ENCODE measurements at places on chromosomes 4 and X.

DNA sequence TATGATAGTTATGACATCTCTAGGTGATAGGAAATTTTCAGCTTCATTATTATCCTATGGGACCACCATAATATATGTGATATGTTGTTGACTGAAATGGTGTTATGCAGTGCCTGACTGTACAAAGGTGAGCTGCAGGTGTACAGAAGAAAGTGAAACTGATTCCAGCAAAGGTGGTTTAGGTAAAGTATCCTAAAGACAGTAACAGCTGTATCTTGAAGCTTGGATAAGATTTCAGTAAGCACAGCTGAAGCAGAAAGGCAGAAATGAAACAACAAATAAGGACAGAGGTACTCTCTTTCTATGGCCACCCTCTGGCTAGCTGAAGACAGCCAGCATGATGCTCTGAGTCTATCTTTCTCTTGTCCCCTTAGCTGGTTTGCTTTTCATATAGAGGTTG lies 30.0 kb upstream of the PGK1 start:
- no peak for DNase-seq

DNA sequence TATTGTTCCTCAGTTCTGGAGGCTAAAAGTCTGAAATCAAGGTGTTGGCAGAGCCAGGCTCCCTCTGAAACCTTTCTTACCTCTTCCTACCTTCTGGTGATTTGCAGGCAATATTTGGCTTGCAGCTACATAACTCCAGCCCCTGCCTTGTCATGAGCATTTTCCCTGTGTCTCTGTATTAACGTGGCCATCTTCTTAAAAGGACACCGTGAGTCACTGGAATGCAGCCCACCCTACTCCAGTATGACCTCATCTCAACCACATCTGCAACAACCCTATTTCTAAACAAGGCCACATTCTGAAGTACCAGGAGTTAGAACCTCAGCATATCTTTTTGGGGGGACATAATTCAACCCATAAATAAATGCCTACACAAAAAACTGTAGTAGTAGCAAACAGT lies 40.7 kb downstream of the FANCB start:
- DNase-seq: peak; percentile 59

DNA sequence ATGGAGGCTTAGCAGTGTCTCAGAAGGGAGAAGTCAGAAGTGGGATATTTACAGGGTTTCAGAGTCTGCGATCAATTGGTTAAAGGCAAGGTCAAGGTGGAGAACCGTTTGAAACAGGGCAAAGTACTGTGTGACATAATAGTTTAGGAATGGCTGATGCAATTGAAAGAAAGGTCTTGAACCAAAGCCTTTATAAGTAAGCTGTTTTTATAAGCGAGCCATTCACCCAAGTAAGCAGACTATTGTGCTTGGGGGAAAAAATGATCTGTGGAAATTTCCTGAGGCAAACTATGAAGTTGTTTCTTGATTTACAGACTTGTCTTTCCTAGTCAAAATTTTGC lies 327.3 kb downstream of the CAMK2D start:
- peak; percentile 76 for DNase-seq

DNA sequence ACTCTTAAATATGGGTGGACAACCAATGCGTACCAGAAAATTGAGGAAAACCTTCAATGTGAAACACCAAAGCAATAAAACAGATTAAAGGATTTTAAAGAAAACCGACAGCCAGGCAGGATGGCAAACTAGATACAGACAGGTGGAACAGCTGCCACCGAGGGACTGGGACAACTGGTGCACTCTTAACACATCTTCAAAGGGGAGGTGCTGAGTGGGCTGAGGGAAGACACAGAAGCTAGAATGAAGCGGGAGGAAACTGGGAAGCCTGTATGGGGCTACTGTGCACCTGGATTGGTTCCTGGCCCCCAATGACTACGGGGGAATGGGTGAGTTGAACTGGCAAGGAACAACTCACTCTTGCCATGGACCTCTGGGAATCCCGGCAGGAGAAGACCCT lies 20.7 kb downstream of the ZNF280C start:
- no peak for DNase-seq

DNA sequence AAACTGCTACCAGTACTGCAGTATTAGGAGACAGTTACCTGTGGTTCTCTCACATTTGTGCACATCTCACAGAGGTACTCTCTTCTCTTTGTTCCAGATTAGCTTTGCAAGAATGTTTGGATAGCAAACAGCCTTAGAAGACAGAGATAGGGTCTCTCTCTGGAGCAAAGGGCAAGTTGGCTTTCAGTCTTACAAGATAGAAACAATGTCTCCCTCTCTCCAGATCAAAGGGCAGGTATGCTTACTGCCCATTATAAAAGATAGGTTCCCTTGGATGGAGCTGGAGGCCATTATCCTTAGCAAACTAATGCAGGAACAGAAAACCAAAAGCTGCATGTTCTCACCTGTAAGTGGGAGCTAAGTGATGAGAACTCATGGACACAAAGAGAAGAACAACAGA lies 50.2 kb upstream of the KIT start:
- no peak for DNase-seq

GRCh38 chrX:118484216-118484903 lies 11.3 kb upstream of the DOCK11 start:
- no peak for DNase-seq

DNA sequence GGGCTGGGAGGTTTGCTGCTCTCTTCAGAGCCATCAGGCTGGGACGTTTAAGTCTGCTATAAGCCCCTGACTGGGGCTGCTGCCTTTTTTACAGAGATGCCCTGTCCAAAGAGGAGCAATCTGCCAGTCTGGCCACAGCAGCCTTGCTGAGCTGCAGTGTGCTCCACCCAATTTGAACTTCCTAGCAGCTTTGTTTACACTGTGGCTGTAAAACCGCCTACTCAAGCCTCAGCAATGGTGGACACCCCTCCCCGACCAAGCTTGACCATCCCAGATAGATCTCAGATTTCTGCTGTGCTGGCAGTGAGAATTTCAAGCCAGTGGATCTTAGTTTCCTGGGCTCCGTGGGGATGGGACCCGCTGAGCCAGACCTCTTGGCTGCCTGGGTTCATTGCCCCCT lies 40.7 kb downstream of the SPATA18 start:
- peak; percentile 29 for DNase-seq

DNA sequence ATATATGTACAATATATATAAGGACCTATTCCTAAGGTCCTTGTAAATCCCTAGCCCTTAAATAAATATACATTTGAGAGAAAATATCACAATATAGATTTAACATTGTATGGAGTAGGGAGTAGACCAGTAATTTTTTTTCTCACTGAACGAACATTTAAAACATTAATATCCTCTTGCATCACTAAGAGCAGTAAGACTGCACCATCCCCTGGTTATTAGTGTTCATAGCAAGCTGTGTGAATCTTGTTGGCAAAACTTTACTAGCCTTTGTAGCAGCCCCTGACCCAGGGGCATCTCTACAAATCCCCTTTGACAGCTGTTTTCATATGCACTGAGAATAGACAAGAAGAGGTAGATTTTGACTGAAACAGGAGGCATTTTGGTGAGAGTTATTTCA lies 146.5 kb downstream of the IL1RAPL2 start:
- DNase-seq: no peak

DNA sequence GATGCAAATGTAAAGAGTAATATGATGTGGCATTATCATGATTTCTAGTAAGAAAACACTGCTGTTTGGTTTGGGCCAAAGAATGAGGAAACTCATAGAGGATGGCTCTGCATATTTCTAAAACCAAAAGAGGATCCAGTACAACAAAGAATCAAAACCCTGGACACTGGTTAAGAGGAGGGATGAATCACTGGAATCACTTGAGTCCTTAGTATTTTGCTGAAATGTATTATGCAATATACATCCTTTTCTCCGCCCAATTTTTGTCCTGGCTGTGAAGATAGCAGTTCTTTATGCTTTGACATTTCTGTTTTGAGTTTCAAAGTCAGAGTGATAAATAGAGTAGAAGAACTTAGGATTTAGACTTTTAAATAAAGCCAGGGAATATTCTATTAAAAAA lies 345.9 kb downstream of the PACRGL start:
- DNase-seq: peak; percentile 3

DNA sequence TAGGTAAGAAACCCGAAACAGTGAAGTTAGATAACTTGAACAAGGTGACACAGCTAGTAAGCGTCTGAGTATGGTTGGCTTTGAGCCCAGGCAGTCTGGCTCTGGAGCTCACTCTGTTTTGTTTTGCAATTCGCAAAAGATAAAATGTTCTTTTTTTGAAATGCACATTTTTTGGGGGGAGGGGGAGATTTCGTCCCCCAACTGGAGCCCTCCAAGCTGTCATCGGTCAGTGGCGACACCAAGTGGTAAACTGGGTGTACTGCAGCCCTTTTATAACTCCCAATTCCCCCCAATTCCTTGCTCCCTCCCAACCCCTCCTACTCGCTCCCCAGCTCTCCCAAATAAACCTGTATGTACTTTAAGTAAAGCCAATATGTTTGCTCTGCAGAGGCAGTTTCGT lies 2.8 kb upstream of the CLCN5 start:
- DNase-seq: peak; percentile 28

GRCh38 chr4:8762951-8763735 lies 108.5 kb downstream of the HMX1 start:
- no peak for DNase-seq

DNA sequence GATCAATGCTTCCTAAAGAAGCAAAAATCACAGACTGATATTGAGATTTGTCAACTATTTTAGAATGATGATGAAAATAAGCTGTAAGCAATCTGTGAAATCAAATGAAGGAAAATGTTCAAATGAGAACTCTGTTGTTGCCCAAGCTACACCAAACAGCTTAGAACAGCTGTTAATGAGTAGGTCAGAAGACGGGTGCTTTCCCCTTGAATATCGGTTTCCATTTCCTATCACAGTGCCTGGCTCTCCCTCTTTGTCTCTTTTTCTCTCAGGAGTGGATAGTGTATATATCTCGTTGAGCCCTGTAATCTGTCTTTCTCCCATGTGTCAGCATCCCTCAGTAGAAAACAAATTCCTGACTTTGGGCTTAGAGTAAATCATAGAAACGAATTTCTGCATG lies 1592.9 kb upstream of the TENM3 start:
- no peak for DNase-seq

DNA sequence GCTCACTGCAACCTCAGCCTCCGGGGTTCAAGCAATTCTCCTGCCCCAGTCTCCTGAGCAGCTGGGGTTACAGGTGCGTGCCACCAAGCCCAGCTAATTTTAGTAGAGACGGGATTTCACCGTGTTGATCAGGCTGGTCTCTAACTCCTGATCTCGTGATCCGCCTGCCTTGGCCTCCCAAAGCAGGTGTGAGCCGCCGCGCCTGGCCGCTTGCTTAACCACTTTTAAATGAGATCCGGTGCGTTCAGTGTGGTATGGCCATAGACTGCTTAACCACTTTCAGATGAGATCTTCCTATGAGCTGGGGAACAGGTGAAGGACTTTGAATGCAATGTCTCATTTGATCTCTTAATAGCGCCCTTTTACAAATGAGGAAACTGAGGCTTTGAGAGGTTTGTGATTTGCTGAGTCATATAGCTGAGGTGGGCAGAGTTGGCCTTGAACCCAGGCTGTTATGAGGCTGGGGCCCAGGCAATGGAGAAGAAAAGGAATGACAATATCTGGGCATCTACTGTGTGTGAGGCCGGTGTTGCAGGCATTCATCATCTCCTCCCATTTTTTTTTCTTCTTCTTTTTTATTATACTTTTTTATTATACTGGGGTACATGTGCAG lies 41.9 kb upstream of the NSG1 start:
- DNase-seq: no peak

DNA sequence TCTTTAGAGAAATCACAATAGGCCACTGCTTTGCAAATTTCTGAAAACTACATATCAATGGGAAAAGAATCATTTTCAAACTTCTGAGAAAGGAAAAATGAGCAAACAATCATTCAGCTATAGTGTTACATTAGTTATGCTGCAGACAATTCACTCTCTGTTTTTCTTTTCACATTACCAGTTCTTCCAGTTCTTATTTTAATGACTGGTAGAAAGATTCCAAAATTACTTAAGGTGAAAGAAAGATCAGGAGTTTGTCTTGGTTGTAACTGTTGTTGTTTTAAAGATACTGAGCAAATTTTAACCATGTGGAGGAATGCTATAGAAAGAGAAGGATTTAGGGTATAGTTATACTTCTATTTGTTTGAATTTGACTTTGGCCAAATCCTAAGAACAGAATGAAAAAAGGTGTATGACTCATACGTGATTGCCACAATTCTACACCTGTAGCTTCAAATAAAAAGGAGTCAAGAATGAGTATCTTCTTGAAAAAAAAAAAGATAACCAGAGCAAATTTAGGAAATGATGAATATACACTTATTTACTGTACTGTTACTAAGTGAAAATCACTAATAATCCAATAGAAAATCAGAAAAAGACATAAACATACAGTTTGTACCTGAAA lies 21.0 kb upstream of the RASGEF1B start:
- no peak for DNase-seq

DNA sequence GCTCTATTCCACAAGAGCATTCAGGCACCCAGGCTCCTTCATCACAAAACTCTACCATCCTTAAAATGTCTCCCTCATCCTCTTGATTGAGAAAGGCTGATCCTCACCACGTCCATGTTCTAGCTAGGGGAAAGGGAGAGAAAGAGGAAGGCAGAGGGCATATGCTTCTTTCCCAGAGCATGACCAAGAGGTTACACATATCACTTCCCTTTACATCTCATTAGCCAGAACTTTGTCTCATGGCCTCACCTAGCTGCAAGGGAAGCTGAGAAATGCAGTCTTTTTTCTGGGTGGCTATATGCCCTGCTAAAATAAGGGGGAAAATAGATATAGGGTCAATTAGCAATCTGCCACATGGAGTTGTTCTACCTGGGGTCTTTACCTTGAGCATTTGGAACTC lies 42.7 kb downstream of the LONRF3 start:
- DNase-seq: no peak

- DNase-seq: peak; percentile 93
These were observed 599 bp downstream of the NUP54 start for GRCh38 chr4:76147454-76148141.

DNA sequence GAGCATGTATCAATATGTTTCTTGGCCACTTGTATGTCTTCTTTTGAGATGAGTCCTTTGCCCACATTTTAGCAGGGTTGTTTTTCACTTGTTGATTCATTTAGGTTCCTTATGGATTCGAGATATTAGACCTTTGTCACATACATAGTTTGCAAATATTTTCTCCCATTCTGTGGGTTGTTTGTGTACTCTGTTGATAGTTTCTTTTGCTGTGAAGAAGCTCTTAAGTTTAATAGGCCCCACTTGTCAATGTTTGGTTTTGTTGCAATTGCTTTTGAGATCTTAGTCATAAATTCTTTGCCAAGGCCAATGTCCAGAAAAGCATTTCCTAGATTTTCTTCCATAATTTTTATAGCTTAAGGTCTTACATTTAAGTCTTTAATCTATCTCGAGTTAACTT lies 280.7 kb upstream of the GALNT7 start:
- no peak for DNase-seq

- no peak for DNase-seq
These were observed 1034.3 kb downstream of the STIM2 start for GRCh38 chr4:27894951-27895350.

DNA sequence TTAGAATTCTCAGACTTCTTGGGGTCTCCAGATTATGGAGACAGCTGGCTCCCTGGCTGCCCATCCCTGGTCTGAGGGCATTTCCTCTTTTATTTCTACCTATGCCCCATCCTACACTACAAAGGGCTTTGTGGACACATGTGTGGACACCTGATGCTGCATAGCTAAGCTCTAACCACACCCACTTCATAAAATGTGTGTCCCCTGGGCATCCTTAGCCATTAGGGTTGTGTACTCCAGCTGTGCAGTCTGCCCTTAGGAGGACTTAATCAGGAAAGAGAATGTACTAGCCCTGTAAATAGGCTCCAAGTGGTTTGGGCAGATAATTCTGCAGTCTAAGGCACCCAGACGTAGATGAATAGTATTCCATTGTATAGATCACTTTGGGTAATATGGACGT lies 47.0 kb downstream of the COQ2 start:
- no peak for DNase-seq

- DNase-seq: peak; percentile 68
These were observed 262.7 kb downstream of the PDHA2 start for GRCh38 chr4:96102541-96103026.
